Thyroid gland (tissue), 4 donors: ENCODE measurements at places on chromosomes 16 and 17. TPM values are rescaled to one million over a fixed set of nuclear protein-coding genes. Genes with fewer than 3 reads are reported as not detected.

GRCh38 chr17:32859857-32860525, 16.9 kb downstream of the MYO1D start:
- DNase-seq, result no peak

DNA sequence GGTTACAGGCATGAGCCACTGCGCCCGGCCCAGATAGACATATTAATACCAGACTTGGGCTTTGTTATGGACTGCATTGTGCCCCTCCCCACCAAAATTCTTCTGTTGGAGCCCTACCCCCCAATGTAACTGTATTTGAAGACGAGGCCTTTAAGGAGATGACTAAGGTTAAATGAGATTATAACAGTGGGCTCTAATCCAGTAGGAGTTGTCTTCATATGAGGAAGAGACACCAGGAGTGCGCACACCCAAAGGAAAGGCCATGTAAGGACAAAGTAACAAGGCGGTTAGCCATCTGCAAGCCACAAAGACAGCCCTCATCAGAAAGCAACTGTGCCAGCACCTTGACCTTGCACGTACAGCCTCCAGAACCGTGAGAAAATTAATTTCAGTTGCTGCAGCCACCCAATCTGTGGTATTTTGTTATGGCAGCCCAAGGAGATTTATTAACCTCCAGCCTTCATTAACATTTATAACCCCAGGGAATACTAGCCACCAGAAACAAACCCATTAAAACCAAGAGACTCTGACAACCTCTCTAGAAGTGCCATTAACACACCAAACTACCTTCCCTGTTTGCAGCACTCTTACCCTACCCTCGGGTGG, 107.6 kb downstream of the TTC19 start:
- DNase-seq, result no peak

GRCh38 chr17:8757189-8757588, 1.2 kb downstream of the SPDYE4 start:
- no peak for DNase-seq

DNA sequence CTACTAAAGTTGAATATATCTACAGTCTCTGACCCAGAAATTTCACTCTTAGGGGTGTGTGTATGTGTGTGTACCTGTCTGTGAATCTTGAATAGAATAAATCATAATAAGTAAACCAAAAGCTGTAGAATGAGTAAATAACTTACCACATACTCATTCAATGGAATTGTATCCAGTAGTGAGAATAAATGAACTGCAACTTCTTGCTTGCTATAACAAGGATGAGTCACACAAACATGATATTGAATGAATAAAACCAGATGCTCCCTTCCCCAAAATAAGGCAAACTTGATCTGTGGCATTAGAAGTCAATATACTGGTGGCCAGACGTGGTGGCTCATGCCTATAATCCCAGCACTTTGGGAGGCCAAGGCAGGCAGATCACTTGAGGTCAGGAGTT, 259.8 kb upstream of the MON1B start:
- DNase-seq, result no peak

PKMYT1 gene
- total RNA-seq, result not detected

DBNDD1 gene
- total RNA-seq, result 10.6 TPM

DNA sequence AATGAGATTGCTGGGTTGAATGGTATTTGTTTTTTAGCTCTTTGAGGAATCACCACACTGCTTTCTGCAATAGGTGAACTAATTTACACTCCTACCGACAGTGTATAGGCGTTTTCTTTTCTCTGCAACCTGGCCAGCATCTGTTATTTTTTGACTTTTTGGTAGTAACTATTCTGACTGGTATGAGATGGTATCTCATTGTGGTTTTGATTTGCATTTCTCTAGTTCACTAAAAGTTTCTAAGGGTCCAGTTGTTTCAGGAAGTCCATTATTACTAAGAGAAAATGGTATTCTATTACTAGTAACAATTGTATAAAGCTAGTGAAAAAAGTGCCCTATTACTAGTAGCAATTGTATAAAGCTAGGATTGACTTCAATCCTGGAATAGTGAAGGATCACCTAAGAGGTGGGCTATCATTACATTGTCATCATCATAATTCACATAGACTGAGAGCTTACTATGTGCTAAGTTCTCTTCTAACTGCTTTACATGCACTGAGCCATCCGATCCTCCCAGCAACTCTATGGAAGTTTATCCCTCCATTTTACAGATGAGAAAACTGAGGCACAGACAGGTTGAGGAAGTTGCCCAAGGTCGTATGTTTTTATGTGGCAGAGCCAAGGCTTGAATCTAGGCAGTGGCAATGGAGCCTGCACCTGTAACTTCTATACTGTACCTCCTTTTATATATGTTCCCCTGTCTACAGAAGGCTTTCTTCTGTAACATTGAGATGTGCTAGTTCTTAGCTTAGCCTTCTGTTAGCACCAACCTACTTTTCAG, 13.4 kb upstream of the SMIM36 start:
- no peak for DNase-seq

CLEC19A gene
- not detected for total RNA-seq

MFAP4 gene
- 12.6 TPM for total RNA-seq

GRCh38 chr16:12210925-12211869, 234.7 kb downstream of the SNX29 start:
- no peak for DNase-seq

ATP2A1 gene
- 2.7 TPM for total RNA-seq

GRCh38 chr16:48559462-48560211, 50.3 kb downstream of the N4BP1 start:
- no peak for DNase-seq

CCL23 gene
- total RNA-seq, result not detected

GRCh38 chr16:71564335-71564967, 12.4 kb downstream of the TAT start:
- DNase-seq, result no peak

TP53TG3C gene
- not detected for total RNA-seq

GRCh38 chr17:49498029-49498615, 3.0 kb downstream of the NGFR start:
- no peak for DNase-seq

KRTAP4-1 gene
- not detected for total RNA-seq
